ENCODE measurements at places on chromosomes 1 and 21.

DNA sequence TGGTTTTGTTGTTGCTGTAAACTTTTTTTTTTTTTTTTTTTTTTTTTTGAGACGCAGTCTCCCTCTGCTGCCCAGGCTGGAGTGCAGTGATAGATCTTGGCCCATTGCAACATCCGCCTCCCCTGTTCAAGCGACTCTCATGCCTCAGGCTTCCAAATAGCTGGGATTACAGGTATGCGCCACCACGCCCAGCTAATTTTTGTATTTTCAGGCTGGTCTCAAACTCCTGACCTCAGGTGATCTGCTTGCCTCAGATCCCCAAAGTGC, 78.9 kb upstream of the SLC45A1 start:
- no peak for DNase-seq

DNA sequence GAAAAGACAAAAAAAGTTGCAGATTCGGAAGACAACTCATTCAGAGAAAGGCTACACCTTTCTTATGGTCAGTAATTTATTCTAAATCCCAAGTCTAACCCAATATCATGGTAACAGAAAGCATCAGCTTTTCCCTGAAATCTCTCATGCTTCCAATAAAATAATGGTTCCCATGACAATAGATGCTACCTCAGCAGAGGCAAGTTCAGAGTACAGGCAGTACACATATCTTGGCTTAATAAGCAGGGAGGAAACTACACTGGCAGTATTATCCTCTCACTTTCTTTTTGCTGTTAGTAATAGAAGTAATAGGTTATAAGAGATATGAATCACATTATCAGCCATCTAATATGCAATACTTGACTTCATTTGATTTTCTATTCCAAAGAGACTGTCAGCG, 137.1 kb downstream of the DPYD start:
- DNase-seq, result no peak

GRCh38 chr21:45303091-45303615, 15.5 kb upstream of the POFUT2 start:
- no peak for DNase-seq

DNA sequence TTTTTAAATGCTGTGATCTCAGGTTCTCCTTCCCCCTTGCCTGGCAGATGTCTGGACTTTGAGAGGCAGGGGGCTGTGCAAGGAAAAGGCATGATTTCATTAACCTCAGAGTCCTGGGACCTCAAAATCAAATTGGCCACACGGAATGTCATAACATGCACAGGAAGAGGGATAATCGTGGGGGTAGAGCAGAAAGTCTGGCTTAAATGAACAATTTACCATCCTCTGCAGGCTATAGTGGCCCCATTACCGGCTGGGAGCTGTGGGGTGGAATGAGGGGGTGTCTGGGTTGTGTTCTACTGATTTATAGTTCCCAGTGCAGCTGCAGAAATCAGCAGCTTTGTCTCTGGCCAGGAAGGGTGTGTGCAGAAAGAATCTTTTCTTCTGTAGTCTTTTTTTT, 10.8 kb downstream of the OPRD1 start:
- no peak for DNase-seq

DNA sequence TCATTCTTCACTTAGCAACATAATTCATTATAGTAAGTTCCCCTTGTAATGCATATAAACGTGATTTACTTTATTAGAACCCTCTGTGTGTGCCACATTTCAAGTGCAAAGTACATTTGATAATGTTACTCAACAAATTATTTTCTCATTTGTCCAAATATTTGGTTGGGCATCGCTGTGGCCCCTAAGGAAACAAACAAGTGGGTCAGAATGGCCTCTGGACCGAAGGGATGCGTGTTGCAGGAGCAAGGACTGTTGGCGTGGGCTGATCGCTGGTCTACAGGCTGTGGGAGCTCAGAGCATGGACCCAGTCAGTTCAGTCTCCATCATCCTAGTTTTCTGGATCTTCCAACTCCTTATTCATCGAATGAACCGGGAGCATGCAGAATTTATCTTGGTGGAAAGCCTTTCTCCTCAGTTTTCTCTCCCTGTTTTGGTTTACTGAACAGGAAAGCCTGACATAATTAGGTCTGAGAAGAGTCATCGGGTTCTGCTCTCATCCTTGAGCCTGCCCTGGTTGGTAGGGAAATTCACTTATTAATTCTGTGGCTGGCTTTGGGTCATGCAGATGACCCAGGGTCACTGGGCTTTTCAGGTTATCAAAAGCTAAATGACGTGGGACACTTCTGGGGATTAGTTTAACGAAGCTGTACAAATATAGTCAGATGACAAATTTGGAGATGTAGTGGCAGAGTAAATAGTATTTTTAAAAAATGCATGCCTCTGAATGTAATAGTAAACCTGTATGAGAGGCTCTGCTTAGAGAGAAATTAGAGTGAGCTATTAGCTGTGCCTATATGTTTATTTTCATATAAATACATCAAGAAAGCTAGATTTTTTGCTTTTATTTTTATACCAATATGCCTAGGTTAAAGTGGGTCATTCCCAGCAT, 200.2 kb downstream of the SDCCAG8 start:
- DNase-seq, result no peak

DNA sequence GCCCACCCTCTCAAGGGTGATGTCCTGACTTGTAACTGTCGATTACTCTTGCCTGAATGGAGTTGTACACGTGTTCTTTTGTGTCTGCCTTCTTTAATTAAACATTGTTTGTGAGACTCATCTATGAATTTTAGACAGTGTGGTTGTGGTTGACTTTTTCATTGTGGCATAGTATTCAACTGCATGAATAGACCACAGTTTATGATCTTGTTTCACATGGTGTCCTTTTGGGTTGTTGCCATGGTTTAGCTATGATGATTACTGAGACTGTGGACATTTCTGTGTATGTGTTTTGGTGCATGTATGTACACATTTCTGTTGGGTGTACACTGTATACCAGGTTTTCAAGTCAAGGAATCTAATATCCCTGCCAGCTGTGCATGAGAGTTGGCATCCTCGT, 30.1 kb downstream of the PRMT2 start:
- DNase-seq, result no peak

DNA sequence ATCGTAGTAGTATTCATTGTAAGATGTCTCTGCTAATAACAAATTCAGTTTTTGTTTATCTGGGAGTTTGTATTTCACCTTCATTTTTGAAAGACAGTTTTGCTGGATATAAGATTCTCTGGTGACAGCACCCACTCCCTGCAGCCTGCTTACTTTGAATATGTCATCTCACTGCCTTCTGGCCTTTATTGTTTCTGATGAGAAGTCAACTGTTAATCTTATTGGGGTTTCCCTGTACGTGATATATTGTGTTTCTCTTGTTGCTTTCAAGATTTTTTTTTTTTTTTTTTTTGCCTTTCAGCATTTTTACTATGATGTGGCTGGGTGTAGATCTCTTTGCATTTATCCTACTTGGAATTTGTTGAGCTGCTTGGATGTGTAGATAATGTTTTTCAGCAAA, 29.3 kb downstream of the MTF2 start:
- DNase-seq, result no peak
